Foreskin melanocyte (primary cell): ENCODE measurements at places on chromosomes 1 and 21.

- no peak for DNase-seq
Measured at GRCh38 chr1:239608469-239608868, 222.1 kb downstream of the CHRM3 start.

DNA sequence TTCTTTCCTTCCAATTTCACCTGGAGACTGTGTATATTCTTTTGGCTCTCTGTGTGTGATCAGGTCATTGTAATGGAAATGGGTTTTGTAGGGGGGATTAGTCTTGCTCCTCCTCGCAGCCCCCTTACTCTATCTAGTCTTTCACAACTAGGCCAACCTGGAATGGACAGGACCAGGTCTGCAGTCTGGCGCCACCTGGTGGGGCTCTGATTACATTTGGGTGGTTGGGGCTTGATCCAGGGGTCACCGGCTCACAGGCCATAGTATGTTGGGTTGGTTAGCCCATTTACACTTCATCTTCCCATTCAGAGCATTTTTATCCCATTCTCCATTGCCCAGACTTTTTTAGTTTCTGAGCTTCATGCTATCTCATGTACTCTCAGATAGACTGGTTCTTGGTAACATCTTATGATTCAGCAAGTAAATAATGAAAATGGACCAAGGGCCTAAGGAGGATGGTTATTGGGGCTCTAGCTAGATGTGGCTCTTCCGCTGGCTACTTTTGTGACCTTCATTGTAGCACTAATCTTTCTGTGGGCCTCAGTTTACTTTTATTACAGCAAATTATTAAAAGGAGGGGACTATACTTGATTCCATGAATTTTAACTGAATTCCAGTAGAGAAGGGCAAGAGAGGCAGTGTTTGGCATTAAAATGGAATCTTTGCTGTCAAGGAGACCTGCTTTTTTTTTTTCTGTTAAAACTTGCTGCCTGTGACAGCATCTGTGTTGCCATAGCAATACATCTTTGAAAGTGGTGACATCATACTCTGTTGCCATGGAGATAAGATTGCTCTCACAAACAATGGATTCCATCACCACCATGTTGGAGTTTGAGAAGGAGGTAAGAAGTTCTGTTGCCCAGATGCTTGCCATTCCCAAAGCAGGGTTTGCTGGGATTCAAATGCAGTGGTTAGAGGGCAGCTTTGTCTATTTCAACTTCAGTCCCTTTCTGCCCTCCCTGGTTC, 150.1 kb downstream of the PLXNA2 start:
- DNase-seq: peak; percentile 39

- DNase-seq: no peak
Measured at GRCh38 chr1:228143480-228144192, 3.6 kb downstream of the GUK1 start.

GRCh38 chr1:167223144-167224103, 2.7 kb downstream of the POU2F1 start:
- no peak for DNase-seq

- no peak for DNase-seq
Measured at GRCh38 chr1:119006406-119007279, 18.5 kb upstream of the TBX15 start.

DNA sequence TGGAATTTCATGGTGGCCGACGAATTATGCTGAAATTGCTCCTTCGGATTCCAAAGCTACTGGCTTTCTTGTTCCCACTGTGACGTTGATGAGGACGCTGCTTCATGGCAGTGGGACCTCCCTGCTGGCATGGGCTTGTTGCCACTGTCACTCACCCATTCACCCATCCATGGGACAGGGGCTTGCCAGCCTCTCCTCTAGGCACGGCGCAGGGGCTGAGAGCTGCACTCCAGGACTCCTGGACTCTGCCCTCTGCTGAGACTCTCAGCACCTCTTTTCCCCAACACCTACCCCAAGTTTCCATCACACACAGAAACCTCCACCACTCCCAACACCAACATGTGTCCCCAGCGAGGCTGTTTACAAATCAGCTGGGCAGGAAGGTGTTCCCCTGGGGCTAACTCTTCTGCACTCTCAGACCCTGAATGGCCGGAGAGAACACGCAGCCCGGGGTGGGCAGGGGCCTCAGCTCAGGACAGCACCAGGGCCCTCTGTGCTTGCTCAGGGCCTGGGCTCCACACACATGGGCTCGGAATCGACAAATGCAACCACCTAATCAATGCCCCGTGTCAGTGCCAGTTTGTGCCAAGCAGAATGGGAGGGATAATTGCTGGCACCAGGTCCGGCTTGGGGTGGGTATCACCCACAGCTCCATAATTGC, 3.1 kb downstream of the ITGB2 start:
- no peak for DNase-seq

GRCh38 chr1:219812086-219812485, 116.3 kb downstream of the SLC30A10 start:
- DNase-seq: no peak

DNA sequence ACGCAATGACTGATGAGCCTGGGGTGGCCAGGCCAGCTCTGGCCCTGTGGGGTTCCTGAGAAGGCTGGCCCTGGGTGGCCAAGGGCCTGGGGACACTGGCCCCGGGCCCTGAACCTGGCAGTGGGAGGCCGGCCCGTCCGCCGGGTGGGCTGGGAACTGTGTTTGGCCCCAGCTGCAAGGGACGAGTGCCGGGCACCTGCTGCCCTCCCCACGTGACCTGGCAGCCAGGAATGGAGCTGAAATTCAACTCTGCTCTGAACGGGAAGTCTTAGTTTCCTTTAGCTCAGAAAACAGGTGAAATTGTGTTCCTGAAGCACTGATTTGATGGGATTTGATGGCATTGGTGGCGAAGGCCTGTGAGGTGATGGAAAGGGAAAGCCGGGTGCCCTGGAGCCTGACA, 8.2 kb upstream of the TTLL10 start:
- DNase-seq: no peak

- DNase-seq: no peak
Measured at GRCh38 chr1:11813021-11813420, 7.0 kb downstream of the CLCN6 start.

- DNase-seq: no peak
Measured at GRCh38 chr21:42764883-42765282, 111.5 kb downstream of the PDE9A start.

- DNase-seq: peak; percentile 85
Measured at GRCh38 chr1:27556781-27557595, 47.0 kb downstream of the AHDC1 start.

DNA sequence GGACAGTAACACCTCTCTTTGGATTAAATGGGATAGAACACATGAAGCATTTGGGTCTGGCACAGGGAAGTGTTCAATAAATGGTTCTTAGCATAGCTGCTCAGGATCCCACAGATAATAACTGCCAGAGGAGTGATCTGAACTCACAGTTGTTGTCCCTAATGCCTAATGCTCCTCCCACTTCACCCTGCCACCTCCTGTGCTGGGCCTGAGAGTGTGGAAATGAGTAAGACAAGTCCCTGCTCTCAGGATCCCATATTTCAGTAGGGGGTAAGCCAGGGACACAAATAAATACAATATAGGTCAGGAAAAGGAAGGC, 19.9 kb upstream of the FOXO6 start:
- DNase-seq: no peak

DNA sequence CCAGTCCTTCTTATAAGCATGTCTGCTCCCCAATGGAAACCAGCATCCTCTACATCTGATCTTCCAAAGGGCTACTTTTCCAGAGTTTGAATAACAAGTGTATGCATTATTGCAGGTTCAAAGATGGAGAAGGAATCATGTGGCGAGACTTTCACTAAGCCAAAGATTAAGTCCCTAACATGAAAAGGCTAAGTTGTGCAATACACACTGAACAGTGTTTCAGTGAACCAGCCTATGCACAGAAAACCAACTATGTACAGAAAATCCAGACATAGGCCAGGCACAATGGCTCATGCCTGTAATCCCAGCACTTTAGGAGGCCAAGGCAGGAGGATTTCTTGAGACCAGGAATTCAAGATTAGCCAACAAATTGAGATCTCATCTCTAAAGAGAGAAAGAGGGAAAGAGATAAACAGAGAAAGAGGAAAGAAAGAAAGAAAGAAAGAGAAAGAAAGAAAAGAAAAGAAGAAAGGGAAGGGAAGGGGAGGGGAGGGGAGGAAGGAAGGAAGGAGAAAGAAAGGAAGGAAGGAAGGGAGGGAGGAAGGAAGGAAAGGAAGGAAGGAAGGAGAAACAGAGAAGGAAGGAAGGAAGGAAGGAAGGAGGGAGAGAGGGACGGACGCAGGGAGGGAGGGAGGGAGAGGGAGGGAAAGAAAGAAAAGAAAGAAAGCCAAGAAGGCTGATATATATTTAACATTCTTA, 181.7 kb downstream of the LTN1 start:
- DNase-seq: no peak

DNA sequence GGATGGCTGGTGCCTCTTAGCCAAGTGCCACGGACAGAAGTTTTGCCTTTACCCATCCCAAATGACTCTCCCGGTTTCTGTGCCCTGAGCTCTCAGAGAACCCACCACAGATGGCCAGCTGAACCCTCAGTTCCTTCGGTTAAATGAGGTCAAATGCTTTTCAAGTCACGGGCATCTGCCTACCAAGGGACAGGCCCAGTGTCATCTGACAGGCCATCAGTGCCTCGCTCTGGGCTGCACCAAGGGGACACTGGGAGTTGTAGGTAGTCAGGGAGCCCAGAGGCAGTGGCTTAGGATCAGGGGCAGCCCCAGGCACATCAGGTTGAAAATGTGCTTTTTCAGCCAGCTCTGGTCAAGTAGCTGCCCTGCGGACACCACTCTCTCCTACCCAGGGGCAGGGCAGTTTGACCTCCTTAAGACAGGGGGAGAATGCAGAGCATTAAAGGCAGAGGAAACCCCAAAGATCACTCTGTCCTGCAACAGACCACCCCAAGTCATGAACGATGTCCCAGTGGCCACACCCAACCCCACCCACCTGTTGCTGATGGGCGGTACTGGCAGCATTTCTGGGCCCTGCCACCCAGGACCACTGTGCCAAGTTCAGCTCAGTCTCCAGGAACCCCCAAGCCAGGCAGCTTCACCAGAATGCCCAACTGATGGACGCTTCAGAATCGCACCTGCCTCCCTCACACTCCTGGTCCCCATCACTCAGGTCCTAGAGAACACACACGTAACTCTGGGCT, 60.7 kb downstream of the CASZ1 start:
- DNase-seq: no peak

DNA sequence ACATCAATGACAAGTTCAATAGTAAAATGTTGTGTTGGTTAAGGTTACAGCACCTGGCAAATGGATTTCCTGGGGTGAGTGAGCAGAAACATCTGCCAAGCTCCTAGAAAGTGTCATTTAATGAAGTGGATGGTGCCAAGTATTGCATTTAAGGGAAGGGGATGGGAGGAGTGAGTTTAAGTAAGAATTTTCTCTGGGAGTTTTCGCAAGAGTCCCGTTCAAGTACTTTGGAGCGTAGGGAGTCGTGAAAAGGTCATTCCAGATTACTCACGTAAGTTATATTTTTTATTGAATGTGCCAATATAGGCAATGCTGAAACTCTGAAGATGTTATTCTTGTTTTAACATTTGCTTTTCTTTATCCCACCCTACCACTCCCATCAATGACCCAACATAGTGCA, 117.4 kb upstream of the RAB3GAP2 start:
- no peak for DNase-seq

DNA sequence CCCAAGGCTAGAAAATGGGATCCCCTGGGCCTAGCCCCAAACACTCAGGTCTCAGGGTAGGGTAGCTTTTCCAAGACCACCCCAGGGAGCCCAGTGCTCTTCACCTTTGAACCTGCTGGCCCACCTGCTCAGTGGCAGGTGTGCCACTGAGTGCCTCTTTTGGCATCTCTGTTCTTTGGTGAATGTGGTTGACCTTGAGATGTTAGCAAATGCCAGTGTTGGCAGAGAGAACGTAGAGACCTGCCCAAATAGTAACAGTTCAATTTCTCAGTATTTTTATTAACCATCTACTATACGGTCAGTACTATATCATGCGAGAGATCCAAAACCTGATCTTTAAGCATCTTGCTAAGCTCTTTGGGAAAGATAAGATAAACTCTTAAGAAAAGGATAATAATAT, 128.2 kb downstream of the PEX14 start:
- no peak for DNase-seq

DNA sequence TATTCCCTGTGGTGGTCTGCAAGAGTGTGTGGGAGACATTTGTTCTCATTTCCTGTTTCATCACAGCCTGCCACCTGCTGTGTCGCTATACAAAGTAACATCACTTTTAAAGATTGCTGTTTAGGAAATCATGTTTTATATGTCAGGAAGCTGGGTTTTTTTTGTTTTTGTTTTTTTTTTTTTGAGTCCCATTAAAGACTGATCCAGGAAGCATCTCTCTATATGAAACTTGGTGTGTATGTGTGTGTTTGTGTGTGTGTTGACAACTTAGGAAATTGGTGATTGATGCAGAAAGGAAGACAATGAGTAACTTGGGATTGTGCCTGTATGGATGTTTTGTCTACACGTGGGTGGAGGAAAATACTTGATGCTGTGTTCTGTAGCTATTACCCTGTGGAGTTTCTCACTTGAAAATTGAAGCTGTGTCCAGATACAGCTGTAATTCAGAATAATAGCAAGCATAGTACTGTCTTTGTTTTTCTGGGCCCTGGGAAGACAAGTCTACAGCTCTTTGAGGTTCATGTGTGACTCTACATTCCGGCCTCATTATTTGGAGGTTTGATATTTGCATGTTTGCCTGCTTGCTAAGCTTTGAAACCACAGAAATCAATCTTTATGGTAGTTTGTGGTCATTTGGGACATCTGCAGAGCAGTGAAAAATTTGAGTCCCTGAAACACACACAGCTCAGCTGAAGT, 47.9 kb downstream of the LAMC1 start:
- peak; percentile 95 for DNase-seq

DNA sequence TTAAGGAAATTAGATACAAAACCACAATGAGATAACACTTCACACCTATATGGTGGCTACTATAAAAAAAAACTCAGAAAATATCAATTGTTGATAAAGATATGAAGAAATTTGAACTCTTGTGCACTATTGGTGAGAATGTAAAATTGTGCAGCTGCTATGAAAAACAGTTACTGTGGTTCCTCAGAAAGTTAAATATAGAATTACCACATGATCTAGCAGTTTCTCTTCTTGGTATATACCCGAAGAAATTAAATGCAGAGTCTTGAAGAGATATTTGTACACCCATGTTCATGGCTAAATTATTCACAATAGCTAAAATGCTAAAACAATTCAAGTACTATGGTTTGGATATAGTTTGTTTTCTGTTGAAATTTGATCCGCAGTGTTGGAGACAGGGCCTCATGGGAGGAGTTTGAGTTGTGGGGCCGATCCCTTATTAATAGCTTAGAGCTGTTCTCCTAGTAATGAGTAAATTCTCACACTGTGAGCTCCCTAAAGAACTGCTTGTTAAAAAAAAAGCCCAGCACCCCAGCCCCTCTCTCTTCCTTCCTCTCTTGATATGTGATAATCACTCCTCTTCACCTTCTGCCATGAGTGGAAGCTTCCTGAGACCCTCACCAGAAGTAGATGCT, 1412.1 kb downstream of the PLA2G4A start:
- no peak for DNase-seq

GRCh38 chr1:210738256-210738655, 395.7 kb downstream of the KCNH1 start:
- no peak for DNase-seq

- no peak for DNase-seq
Measured at GRCh38 chr21:26546446-26547097, 26.5 kb downstream of the CYYR1 start.

- no peak for DNase-seq
Measured at GRCh38 chr1:33391343-33392078, 39.4 kb downstream of the PHC2 start.
